ENCODE measurements at places on chromosomes 5 and 9.

GRCh38 chr9:96232539-96233241 lies 69.3 kb downstream of the HSD17B3 start:
- no peak for DNase-seq

GRCh38 chr5:547086-547924 lies 23.1 kb upstream of the SLC9A3 start:
- no peak for DNase-seq

- DNase-seq: no peak
Observed at GRCh38 chr9:99173570-99174504, 47.9 kb downstream of the ALG2 start.

- DNase-seq: no peak
Observed at GRCh38 chr5:30103452-30104202, 1089.9 kb upstream of the CDH6 start.

DNA sequence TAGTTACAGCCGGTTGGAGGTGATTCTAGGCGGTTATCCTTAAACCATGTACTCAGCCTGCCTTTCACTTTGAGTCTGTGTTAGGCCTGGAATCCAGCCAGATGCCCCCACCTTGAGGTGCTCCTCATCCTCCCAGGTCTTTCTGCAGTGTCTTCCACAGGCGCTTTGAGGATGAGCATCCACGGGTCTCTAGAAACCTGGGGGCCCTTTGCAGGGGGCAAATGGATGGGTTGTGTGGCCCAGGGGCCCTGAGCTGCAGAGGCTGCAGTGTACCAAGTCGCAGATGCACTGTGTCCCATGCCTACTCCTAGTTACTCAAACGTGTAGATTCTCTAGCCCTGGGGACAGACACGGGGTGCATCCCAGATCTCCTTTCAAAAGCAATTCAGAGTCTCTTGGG lies 242.1 kb upstream of the IRX1 start:
- DNase-seq: no peak

- DNase-seq: no peak
Observed at GRCh38 chr9:81213456-81213855, 475.9 kb downstream of the TLE1 start.

DNA sequence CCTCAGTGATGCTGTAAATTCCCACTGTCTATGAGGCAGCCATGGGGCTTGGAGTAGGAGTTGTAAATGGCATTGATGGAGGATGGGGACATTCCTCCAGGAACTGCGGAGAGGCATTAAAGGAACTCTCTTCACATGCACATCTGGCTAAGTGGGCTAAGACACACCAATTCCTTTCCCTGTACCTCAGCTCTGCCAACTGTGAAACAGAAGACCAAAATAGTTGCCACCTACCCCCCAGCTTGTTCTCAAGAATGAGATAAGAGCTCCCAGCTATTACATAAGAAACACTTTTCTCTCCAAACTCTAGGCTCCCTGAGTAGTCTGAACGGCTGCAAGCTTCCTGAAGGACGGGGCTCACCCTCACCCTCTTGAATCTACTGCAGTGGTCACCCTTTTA lies 144.6 kb upstream of the SLC30A5 start:
- no peak for DNase-seq

GRCh38 chr9:133148199-133149129 lies 15.2 kb downstream of the GBGT1 start:
- DNase-seq: no peak

DNA sequence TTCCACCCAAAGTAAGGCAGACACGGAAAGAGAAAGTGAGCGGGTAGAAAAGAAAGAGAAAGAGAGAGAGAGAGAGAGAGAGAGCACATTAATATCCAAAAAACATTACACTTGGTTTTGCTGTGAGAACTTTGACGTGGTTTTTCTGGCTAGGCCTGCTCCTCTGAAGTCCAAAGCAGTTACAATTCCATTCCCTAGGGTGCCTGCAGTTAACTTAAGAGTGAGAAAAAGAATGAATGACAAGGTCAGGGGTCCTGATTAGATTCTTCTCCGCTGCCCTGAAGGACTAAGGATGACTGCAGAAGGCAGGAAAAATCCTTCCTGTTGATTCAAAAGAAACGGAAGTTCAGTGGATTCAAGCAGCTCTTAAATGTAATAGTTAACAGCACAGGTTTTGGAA lies 589.8 kb downstream of the PRELID2 start:
- no peak for DNase-seq

GRCh38 chr5:146643776-146644175 lies 127.8 kb upstream of the GPR151 start:
- no peak for DNase-seq

GRCh38 chr5:61330341-61330844 lies 1.7 kb upstream of the ZSWIM6 start:
- DNase-seq: no peak

- DNase-seq: no peak
Observed at GRCh38 chr9:121288673-121289025, 20.7 kb downstream of the GSN start.

DNA sequence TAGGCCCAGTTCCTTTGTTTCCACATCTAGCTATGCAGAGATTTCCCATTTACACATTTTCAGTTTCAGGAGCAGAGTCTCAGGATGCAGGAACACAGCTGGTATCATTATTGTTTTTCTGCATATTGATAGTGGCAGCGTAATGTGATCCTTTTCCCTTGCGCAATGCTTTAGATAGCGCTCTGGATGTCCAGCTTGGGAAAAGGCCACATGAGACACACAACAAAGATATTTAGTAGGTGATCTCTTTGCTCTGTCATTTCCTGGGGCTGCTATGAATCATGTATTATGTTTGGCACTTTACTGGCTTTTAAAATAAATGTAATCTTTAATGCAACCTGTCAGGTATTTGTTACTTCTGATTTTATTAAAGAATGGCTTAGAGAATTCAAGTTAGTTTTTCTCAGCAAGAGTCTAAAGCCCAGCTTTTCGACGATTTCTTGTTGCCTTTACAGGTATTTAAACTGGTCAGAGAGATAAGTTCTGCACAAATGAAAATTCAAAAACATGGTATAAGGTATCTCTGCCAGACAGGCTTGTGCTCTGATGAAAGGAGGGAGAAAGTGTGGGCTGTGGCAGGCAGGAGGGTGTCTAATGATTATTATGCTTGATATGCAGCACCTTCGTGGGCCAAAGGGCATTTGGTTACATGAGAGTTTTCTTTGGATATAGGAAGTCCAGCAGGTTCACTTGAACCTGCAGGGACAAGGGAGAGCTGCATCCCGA lies 42.2 kb downstream of the PTTG1 start:
- DNase-seq: no peak

DNA sequence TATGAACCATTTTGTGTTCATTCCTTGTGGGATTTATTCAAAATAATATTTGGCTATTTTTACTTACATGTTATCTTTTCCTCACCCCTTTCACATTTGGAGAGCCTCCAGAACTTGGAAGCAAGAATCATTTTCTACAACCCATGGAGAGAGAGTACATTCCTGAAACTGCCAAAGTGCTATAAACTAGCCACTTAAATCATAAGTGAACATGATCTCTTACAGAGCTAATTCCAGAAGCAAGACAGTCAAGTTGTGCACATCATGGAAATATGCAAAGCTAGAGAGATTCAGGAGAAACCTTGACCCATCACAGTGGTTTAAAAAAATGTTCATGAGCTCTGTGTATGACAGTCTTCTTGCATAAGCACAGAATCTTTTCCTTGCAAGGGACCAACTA lies 883.6 kb upstream of the C9orf72 start:
- no peak for DNase-seq

- no peak for DNase-seq
Observed at GRCh38 chr5:108143581-108143980, 238.3 kb downstream of the FBXL17 start.

DNA sequence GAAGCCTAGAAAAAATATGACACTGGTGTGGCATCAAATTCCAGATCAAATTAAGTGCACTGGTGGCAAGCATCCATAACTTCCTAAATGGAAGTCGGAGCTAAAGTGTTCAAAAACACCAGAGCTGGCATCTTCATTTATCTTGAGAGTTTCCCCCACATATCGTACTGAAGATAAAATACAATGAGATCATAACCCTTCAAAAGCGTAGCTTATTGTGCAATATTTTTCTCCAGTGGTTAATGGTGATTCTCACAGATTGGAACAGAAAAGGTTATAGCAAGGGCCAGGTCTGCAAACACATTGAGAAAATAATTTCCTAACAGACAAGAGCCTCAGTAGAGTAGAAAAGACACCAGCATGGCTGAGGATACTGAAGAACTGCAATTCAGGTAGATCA lies 147.6 kb downstream of the SEMA5A start:
- DNase-seq: no peak

GRCh38 chr9:91060520-91061343 lies 259.1 kb downstream of the SYK start:
- DNase-seq: no peak

- no peak for DNase-seq
Observed at GRCh38 chr5:135999406-136000139, 29.2 kb upstream of the TGFBI start.

DNA sequence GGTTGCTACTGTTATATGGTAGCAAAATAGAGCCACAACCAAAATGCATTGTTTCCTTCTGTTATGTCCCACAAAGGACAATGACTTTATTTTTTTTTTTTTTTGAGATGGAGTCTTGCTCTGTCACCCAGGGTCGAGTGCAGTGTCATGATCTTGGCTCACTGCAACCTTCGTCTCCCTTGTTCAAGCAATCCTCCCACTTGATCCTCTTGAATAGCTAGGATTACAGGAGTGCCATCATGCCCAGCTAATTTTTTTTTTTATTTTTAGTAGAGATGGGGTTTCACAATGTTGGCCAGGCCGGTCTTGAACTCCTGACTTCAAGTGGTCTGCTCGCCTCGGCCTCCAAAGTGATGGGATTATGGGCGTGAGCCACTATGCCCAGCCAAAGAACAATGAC lies 527.7 kb upstream of the SGCD start:
- no peak for DNase-seq

- DNase-seq: no peak
Observed at GRCh38 chr5:8347984-8348383, 479.0 kb downstream of the MTRR start.

DNA sequence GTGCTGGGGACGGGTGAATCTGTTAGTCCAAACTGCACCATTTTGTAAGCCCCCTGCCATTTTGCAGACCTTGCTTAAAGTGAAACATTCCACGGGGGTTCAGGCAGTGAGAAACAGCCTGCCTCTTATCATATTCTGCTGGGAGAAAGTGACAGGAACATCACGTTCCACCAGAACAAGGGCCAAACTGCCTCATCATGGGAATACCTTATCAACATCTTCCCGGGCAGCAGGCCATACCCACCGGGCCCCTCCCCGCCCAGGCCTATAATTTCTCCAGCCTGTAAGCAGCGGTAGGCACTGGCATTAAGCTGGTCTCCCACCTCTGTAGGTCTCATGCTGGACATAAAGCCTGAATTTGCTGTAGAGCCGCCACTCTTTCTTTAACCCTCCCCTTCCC lies 1.5 kb upstream of the CFAP77 start:
- DNase-seq: no peak

DNA sequence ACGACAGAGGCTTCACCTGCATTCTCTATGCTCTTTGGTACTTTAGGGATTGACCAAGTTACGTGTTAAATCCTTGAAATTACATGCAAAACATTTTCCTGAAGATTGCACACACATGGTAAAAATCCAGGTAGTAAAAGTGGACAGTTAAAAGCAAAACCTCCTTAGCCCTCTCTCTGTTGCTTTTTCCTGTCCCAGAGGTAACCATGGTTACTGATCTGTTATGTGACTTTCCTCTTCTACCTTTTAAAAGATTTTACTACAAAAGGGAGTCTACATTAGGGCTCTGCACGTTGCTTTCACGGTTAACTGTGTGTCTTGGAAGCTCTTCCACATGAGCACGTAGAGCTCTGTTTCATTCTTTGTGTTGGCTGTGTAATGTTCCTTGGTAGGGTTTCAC lies 97.0 kb downstream of the PPARGC1B start:
- DNase-seq: no peak

GRCh38 chr9:76162751-76163500 lies 231.3 kb downstream of the RFK start:
- DNase-seq: no peak

DNA sequence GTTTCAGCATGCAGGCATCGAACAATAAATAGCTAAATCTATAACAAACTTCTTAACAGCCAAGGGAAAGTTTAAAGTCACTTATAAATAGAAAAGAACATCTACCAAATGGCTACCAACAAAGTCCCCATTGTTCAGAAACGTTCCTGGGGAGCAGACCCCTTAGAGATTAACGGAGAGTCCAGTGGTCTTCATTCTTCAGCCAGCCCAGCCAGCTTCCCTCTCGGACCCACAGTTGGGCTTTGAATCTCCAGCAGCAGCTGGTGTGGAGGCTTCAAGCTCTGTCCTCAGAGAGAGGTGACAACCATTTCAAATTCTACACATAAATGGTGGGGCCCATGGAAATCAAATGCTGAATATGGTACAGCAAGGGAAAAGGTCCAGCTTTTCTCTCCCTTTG lies 11.2 kb downstream of the ENC1 start:
- no peak for DNase-seq

GRCh38 chr5:60699288-60699608 lies 718 bp downstream of the DEPDC1B start:
- DNase-seq: no peak

GRCh38 chr9:2639786-2640185 lies 18.2 kb downstream of the VLDLR start:
- no peak for DNase-seq

DNA sequence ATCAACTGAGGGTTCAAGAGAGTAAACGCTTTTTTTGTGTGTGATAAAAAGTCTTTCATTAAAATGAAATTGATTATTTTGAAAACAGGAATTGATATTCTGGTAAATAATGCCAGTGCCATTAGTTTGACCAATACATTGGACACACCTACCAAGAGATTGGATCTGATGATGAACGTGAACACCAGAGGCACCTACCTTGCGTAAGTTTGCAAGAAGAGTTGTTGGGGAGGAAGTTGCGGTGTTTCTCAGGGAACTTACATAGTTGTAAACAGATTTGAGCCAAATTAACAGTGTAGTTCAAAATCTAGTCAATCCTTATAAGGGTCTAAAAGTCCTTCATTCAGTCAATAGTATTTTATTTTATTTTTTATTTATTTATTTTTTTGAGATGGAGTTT lies 28.9 kb downstream of the HSDL2 start:
- DNase-seq: no peak

DNA sequence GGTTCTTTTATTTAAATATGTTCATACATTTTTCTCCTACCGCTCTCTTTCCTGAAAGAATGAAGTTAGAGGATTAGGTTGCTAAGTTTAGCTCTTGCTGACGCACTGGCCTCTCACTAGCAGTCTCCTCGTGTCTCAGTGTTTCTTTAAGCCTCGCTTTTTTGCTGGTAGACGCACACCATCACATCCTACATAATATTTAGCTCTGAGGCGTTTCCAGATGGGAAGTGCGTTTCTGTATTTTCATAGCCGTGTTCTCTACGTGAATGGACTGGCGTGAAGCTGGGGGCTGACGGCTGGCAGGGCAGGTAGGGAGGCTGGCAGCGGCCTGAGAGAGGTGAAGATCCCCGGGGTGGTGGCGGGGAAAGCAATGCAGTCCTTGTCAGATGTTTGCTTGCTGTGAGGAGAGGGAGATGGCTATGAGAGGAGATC lies 79.2 kb upstream of the SPRY4 start:
- no peak for DNase-seq

GRCh38 chr5:152584103-152584502 lies 179.0 kb upstream of the NMUR2 start:
- no peak for DNase-seq

- no peak for DNase-seq
Observed at GRCh38 chr5:148849461-148849860, 23.1 kb downstream of the ADRB2 start.

All from activated CD8-positive, alpha-beta memory T cell treated with anti-CD3 and anti-CD28 coated beads for 1 hour (primary cell).